OCI-M1 (cell line): ENCODE measurements at places on chromosomes 5 and 9.

GRCh38 chr5:131974016-131974415, 28.6 kb upstream of the MEIKIN start:
- DNase-seq = no peak

DNA sequence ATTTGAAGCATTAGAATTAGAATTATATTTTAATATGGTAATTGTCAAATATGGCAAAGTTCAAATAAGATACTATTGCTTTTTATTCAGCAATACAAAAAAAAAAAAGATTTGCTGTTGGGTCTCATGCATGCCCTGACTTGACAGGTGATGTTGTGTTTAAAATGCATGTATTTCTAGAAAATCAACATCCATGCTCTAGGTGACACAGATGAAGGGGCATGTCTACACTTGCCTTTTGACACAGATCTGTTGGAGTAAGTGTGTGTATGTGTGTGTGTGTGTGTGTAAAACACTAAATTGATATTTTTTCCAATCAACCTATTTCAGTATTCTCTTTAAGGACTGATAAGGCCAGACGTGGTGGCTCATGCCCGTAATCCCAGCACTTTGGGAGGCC, 38.1 kb upstream of the SMARCA2 start:
- DNase-seq = no peak

DNA sequence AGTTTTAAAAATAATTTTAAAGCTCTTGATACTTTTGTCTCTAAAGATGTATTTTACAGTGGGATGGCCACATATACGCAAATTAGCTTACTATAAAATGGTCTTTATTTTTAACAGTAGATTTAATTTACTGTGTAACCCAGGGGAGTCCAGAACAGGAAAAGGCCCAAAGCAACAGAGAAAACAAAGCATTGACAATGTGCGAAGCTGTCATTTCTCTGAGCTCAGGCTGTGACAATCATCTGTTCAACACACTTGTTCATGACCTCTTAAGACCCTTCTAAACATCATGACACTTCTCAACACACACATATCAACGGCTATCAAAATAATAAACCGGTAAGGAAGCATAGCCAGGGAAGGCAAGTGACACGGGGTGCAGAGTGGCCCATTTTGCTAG, 499.6 kb upstream of the MPDZ start:
- no peak for DNase-seq

DNA sequence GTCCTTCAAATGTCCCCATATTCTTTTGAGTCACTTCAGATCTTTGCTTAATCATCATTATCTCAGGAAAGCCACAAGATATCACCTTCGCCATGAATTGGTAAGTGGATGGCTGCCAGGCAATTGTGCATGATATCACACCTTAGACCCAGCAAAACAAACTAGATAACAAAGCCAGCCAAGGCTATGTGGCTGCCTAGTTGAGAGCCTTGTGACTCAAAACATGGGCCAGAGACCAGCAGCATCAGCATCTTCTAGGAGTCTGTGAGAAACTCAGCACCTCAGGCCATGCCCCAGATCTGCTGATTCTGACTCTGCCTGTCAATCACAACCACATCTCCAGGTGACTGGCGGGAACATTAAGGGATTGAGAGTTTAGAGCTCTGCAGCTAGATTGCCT, 82.8 kb downstream of the SLIT3 start:
- DNase-seq = no peak

DNA sequence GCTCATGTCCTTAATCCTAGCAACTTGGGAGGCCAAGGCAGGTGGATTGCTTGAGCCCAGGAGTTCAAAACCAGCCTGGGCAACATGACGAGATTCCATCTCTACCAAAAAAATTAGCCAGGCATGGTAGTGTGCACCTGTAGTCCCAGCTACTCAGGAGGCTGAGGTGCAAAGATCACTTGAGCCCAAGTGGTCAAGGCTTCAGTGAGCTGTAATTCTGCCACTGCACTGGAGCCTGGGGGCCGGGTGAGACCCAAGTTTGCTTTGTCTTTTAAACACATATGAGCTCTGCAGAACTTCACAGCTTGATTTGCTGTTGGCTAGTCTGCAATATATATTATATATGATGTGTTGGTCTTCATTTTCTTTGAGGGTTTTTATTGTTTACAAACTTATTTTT, 89.8 kb downstream of the UBE2R2 start:
- no peak for DNase-seq

DNA sequence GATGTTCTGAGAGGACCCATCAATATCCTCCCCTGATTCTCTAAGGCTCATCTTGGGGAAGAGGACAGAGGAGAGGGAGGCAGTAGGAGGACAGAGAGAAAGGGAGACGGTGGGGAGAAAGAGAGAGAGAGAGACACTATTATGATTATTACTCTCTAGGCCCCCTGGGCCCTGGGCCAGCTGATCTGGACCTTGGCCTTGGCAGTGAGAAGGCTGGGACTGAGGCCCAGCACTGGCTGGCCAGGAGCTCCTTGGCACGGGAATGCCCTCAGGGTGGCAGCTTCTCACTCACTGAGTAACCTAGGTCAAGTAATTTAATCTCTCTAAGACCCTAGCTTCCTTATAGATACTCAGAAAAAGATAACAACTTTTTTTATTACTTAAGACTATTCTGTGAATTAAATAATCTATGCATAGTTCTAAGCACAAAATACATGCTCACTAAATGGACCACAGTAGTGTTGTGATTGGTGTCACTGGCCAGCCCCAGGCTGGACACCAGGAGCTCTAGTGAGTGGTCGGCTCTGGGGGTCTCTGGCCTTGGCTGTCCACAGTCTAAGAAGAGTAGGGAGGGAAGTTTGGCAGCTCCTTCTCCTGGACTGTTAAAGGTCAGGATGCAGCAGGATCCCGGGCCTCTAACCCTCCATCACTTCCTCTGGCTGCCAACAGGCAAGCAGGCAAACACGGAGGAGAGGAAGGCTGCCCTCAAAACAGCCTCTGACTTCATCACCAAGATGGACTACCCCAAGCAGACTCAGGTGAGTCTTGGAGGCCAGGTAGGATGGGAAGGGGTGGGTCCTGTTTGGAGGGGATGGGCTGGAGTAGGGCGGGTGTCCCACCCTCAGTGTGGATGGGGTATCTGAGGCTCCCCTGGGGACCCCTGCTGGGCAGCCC, 50.0 kb downstream of the GSN start:
- DNase-seq = no peak

- no peak for DNase-seq
Observed at GRCh38 chr5:72144762-72145161, 37.5 kb downstream of the MAP1B start.

- no peak for DNase-seq
Observed at GRCh38 chr5:132406144-132406783, 36.8 kb downstream of the SLC22A5 start.

GRCh38 chr9:107249131-107249533, 33.9 kb upstream of the RAD23B start:
- DNase-seq = no peak
